ENCODE measurements at places on chromosomes 3 and 15.

DNA sequence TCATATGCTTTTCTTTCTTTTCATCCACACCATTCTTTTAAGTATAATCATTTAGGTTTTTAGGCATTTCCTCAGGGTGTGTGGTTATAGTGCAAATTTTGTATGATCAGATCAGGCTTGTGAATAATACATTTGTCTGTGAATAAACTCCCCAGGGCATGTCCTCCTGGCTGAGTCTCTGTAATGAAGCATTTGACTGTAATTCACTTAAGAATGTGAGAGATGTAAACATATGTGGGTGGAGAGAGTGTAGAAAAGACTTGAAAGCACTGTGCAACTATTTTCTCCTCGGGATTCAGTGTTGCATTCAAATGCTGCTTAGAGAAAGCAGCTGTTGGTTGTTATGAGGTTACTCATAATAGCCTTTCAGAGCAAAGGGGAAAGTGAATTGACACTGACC, 996.5 kb downstream of the TUSC7 start:
- no peak for DNase-seq

GRCh38 chr3:125116311-125117080, 60.7 kb upstream of the HEG1 start:
- no peak for DNase-seq

- no peak for DNase-seq
Measured at GRCh38 chr15:91142106-91142744, 42.2 kb downstream of the SV2B start.

DNA sequence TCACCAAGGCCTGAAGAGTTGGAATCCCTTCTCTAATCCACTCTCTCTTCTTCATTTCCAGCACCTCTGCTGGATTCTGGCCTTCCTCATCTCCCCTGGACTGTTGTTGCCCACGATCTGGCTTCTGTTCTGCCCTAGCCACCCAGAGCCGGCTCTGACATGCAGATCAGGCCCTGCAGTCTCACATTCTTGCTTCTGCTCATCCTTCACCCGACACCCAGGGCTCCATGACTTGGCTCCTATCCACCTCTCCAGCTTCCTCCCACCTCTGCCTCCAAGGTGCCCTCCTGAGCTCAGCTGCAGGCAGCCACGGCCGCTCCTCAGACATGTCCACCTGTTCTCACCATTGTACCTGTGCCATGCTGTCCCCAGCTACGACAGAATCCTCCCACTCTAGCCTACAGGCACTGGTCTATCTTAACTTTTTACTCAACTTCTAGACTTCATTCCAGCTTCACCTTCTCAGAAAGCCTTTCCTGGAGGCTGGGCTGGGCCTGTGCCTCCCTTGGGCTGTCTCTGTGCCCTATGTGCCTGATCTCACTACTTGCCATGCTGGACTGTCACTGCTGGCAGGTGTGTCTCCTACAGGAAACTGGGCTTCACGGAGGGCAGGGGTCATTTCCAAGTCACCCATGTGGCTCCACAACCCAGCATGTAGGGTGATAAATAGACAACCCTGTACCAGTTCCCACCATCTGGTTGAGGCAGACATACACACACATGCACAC, 16.0 kb upstream of the TBC1D21 start:
- no peak for DNase-seq

GRCh38 chr3:53238051-53238850, 17.6 kb downstream of the TKT start:
- no peak for DNase-seq

GRCh38 chr3:50125541-50126286, 29.4 kb upstream of the SEMA3F start:
- DNase-seq = no peak

- no peak for DNase-seq
Measured at GRCh38 chr3:100637197-100637631, 27.8 kb downstream of the ADGRG7 start.

GRCh38 chr15:70379938-70380883, 282.5 kb upstream of the TLE3 start:
- DNase-seq = no peak

DNA sequence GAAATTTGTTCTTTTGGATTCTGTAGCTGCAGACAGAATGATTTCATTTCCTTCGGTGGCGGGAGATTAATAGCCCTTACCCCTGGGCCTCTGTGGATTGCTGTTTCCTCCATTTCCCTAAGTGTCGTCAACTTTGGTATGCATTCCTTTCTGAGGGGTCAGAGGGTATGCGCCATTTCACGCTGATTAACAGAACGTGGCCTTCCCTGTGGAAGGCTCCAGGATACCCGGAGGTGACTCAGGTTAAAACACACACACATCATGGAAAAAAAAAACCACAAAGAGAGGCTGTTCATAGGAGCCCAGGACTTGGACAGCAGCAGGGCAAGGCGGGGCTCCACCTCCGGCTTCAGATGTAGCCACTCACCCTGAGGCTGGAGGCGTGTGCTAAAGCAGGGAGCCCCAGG, 51.9 kb downstream of the EPHB1 start:
- DNase-seq = no peak

DNA sequence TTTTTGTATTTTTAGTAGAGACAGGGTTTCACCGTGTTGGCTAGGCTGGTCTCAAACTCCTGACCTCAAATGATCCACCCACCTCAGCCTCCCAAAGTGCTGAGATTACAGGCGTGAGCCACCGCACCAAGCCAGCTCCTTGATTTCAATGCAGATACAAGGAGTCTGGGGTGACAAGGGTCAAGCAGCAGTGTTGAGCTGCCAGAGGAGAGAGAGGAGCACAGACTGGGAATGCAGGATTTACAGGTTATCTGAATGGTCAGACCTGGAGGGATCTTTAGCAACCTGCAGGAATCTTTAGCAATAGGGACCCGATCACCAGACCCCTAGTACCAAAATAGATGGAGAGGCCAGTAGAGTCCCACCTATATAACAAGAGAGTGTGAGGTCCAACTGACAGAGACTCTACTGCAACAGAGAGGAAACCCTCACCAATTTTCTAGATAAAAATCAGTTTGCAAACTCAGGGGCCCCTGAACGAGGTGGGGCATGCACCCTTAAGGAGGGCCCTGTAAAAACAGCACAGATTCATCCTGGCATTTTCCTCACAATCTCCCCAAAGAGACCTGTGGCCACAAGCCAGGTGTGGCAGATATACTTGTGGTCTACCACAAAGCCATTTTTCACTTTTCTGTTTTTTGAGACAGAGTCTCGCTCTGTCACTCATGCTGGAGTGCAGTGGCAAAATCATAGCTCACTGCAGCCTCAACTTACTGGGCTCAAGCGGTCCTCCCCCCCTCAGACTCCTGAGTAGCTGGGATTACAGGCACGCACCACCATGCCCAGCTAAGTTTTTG, 10.7 kb upstream of the SHISA5 start:
- DNase-seq = peak; percentile 51

DNA sequence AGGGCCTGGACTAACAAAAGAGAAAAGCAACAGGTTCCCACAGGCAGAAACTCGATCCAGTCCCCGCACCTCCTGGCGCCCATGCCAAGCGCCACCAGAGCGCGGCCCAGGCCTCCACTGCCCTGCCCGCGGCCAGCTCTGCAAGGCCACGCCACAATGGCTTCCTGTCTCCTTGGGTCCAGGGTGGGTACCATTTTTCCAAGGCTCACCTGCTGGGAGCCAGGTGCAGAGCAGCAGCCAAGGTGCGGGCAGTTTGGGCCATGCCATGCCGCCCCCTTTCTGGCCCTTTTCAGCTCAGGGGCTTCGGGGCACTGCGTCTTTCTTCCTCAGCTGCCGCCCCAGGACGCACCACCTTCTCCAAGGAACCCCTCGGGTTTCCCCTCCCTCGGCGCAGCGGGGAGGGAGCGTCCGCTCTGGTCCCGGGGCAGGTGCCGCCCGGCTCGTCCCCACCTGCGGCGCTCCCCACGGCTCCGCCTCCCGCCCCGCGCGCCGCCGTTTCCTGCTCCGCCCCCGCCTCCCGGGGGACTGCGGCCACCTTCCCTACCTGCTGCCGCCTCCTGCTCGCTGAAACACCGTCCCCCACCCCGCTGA, at the start of gene ILDR1:
ILDR1 (minus strand) TSS at position 437 of the 591 bp plus-strand sequence; CDS start at position 267, 170 bp downstream.
- no peak for DNase-seq

DNA sequence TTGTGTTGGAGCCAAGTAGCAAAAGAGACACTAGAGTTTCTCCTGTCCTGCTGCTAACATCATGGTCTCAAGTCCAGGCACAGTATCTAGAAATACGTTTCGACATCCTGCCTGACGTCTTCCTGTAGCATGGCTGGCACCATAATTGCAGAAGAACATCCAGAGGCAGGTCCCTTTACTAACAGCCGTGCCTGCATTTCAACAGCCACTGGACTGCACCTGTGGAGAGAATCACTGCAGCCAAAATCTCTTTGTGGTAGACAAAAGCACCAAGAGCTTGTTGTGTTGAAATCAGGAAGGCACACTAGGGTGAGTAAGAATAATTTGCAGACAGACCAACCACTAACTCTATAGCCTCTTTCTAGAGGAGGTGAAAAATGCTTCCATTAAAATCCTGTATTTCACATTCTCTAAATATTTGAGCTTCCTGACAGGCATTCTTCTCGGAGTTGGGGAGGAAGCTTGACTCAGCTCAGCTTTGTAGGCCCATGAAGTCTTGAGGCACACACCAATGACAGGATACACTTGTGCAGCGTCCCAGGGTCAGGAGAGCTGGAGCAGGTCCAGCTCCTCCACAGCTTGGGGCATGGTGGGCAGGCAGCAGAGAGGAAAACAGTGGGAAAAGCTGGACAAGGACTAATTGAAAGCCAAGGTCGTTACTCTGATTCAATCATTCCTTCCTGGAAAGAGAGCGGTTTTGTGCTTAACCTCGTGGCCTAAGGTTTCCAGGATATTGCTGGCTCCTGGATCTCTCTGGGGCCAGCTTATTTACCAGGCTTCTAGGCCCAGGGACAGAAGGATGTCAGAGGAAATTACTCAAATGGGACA, 244.9 kb downstream of the FAM43A start:
- DNase-seq = no peak

- DNase-seq = no peak
Measured at GRCh38 chr3:177414093-177414492, 216.8 kb upstream of the TBL1XR1 start.

DNA sequence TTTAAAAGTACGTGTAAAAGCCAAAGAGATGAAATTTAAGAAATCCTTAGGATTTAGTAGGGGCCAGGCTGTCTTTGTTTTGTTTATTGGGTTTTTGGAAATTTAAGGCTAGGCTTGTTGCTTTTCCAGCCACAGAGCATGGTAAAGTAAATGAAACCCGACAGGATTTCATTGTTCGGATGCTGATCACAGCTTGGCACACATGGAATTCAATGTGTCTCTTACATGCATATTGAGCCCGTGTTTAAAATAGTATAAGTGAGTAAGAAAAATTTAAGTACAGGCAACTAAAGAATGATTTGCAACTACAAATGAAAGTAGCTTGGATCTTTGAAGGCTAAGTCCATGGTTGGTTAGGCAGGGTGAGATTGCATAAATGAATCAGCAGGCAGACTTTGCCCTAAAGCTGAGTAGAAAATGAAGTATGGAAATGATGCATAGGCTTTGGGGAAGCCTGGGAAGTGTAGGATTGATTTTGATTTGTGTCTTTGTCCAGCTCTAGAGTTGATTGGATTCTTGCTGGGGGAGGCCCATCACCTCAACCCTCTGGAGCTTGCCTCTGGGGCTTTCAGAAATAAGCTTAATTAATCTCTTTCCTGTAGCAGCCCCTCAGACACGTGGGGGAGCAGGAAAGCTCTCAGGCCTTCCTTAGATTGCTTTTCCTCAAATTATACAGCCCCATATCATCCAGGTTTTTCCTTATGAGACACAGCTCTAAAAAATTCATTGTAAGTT, 68.2 kb upstream of the ADAMTSL3 start:
- DNase-seq = no peak

DNA sequence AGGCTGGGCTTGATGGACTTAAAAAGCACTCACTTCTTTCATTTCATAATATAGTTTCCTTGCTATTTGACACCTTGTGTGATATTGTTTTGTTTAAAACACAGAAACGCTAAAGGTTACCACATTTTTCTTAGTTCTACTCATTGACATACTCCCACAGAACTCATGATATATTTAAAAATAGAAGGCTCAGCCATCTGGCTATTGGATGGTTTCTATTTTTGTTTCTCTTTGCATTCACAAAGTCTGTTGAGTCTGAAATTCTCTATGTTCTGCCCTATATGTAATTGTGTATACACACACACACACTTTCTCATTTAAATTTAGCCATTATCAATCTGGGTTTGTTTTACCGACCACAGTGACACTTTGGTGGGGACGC, 128.2 kb downstream of the SOX2 start:
- DNase-seq = no peak

GRCh38 chr15:99487337-99487730, 78.5 kb upstream of the MEF2A start:
- DNase-seq = no peak

DNA sequence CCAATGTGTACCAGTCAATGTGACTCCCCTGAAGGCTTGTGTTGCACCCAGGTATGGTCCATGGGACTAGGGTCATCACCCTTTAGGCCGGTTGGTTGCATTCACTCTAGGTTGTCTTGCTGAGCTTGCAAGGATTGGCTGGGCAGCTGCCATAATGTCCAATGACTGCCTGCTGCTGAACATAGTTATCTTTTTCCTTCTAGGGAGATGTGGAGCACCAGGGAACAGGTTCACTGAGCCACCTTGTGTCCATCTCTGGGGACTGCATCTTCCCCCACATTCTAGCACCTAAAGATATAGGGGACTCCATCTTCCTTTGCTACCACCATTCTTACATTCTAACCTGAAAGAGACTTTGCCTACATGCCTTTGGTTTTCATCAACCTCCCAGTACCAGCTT, 580.4 kb upstream of the TBL1XR1 start:
- peak; percentile 26 for DNase-seq

GRCh38 chr15:57290187-57290586, 86.1 kb upstream of the CGNL1 start:
- DNase-seq = no peak

All from CD4-positive, alpha-beta T cell treated with Interleukin-15 for 4 hours (primary cell).